ENCODE measurements at places on chromosomes 7 and 10. TPM values are rescaled to one million over a fixed set of nuclear protein-coding genes. Genes with fewer than 3 reads are reported as not detected.

The ASB10 gene
- polyA plus RNA-seq = not detected

The PRSS37 gene
- polyA plus RNA-seq = 1.6 TPM

The ERVW-1 gene
- 1.5 TPM for polyA plus RNA-seq

The ACADSB gene
- 25.1 TPM for polyA plus RNA-seq

The IDI2 gene
- not detected for polyA plus RNA-seq

All from Purkinje cell (primary cell).